Fibroblast of skin of right quadriceps (primary cell): ENCODE measurements at places on chromosomes 4 and X.

GRCh38 chr4:6606465-6607235, 31.7 kb downstream of the MAN2B2 start:
- DNase-seq = no peak

GRCh38 chr4:26772096-26772873, 88.4 kb upstream of the STIM2 start:
- DNase-seq = peak; percentile 17

DNA sequence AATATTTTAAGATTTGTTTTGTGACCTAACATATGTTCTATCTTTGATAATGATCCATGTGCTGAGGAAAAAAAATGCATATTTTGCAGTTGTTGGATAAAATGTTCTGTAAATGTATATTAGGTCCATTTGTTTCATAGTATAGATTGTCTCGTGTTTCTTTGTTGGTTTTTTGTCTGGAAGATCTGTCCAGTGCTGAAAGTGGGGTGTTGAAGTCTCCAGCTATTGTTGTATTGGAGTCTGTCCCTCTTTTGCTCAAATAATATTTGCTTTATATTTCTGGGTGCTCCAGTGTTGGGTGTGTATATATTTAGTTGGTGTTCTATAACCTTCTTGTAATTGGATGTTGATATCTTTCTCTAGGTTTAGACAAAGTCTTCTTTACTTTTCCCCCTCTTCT, 53.2 kb upstream of the FRMPD3 start:
- no peak for DNase-seq

- no peak for DNase-seq
Observed at GRCh38 chr4:139799615-139800014, 134.0 kb downstream of the MGST2 start.

DNA sequence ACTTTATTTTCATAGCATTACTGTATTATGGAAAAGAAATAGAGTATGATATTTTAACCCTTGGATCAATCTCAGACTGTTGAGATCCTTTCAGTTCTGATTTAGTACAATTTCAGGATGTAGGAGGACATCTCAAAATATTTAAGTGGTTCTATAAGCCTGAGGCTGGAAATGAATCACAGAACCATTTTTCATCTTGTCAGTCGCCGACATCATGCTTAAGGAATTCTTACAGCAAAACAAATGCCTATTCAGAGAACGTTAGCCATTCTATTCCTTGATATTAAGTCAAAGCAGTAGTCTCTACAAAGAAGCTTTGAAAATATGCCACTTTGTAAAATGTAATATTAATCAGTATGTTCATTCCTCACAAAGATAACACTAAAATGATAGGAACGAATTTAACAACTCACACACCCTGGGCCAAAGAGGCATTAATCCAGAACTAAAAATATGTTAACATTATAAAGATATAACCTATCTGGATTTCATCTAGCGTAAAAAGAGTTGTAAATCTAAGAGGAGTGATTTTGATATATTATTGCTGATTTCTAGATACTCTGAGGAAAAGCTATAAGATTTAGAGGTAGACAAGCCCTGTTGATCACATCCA, 152.0 kb downstream of the GASK1B start:
- DNase-seq = peak; percentile 90

- no peak for DNase-seq
Observed at GRCh38 chr4:102524691-102525090, 23.5 kb downstream of the NFKB1 start.

DNA sequence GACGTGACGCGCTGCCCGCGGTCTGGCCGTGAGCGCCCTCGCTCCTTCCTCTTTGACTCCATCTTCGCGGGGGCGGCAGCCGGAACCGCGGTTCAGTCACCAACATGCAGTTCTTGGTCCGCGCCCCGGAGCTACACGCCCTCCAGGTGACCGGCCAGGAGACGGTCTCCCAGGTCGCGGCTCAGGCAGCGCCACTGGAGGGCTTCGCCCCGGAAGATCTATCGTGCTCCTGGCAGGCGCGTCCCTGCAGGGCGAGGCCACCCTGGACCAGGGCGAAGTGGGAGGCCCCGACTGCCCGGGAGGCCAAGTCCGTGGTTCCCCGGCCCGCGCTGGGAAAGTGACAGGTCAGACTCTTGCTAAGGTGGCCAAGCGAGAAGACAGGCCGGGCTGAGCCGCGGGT, 2.9 kb downstream of the TRIML2 start:
- no peak for DNase-seq

- DNase-seq = no peak
Observed at GRCh38 chr4:22678940-22679854, 13.5 kb upstream of the GBA3 start.

DNA sequence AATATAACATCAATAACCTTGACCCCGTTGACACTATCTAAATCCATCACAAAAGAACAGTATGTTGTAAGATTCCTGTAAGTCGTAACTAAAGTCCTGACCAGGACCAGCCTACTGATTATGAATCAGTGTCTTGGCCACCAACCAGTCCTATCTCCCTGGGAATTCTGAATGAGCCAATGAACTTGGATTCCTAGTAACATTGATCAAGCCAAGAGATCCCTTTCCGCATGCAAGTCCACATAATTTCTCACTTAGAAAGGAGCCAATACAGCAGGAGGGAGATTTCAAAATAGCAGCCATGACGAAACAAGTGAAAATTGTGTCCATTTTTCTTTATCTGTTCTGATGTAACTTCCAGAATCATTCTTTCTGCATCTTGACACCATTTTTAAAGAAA, 9.5 kb downstream of the XPNPEP2 start:
- DNase-seq = peak; percentile 69

GRCh38 chr4:119118397-119118796, 17.2 kb upstream of the MYOZ2 start:
- peak; percentile 47 for DNase-seq

DNA sequence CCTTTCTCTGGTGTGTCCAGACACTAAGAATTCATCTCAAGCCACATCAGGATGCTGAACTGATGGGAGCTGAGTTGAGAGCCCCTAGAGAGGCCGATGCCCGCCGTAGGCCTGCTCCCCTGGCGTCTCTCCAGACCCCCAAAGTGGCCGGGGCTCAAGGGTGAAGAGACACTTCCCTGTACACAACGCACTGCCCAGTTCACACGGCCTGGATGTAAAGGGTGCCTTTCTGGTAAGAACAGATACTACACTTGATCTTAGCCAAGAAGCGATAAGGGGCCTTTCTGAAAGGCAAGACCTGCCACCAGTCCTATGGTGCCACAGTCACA, 5.1 kb upstream of the TREX2 start:
- DNase-seq = no peak

DNA sequence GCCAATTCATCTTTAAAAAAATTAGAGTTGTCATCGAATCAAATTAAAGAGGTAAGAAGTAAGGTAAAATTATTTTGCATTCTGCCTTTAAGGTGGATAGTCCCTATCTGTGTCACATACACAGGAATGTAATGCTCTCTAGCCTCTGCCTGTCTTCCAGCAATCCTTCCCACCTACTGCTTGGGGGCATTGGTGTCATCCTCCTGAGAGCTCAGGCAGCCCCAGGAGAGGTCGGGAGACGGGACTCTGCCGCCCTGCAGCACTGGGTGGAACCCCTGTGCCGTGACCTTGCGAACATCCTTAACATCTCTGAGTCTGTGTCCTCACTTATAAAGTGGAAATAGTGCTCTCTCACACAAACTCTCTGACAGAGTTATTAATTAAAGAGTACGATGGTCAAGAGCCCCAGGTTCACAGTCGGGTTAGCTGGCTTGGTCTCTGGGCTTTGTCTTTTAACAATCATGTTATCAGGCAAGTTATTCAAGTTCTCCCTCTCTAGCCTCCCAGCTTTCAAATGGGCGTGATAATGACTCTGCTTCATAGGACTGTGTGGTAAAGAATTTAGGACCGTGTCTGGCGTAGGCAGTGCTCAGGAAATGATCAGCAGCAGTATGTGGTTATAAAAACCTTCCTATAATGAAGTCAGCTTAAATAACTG, 10.2 kb downstream of the TLR3 start:
- DNase-seq = no peak

GRCh38 chr4:2436761-2437474, 18.2 kb downstream of the CFAP99 start:
- DNase-seq = no peak

DNA sequence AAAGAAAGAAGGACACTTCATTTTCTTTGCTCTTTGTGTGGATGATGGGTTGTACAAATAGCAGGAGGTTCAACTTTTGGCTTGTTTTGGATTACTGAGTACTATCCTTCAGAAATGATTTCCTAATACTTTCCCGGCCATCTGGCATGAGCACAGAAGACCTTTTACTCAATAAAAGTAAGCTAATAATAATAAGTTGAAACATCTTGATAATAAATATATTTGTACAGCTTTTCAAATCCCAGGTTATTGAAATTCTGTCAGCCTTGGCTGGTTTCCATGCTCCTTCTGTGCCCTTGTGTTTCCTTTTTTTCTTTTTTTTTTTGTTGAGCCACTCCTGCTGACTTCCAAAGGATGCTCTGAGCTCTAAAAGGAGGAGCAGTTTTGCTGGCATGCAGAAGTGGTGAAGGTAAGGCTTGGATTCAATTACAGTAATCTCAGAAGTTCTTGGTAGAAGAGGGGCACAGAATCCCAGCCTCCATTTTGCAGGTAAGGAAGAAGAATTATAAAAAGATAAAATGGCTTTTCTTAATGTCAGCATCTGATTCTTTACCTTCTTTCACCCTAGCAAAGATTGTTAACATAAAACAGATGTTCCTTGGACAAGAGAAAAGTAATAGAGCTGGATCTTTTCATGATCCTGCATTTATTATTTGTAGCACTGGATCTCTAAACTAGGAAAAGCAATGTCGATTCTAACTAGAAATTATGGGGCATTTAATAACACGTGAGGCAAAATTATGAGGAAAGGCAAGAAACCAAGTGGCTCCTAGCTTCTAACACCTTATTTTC, 31.9 kb downstream of the REPS2 start:
- no peak for DNase-seq

- DNase-seq = peak; percentile 57
Observed at GRCh38 chrX:104098151-104098808, 14.0 kb upstream of the ZCCHC18 start.

GRCh38 chrX:42714981-42715700, 62.8 kb downstream of the PPP1R2C start:
- no peak for DNase-seq

- peak; percentile 16 for DNase-seq
Observed at GRCh38 chr4:26964512-26964911, 103.9 kb downstream of the STIM2 start.

DNA sequence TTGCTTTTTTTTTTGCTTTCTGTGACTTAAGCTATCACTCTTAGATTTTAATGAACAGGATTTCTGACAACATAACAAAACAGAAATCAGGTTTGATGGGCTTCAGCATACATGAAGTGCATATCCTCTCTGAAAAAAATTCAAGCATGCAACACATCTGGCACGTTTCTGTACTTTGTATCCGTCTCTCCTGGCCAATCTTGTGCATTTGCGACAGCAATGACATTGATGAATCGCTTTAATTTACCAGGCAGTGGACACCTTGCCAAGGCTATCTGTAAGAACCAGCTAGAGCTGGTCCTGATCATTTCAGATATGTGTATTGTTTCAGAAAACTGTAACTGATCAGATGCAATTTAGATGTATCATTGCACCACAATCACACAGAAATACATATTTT, 93.3 kb downstream of the CCSER1 start:
- DNase-seq = no peak

- DNase-seq = no peak
Observed at GRCh38 chrX:72128881-72129280, 2.8 kb downstream of the RTL5 start.

DNA sequence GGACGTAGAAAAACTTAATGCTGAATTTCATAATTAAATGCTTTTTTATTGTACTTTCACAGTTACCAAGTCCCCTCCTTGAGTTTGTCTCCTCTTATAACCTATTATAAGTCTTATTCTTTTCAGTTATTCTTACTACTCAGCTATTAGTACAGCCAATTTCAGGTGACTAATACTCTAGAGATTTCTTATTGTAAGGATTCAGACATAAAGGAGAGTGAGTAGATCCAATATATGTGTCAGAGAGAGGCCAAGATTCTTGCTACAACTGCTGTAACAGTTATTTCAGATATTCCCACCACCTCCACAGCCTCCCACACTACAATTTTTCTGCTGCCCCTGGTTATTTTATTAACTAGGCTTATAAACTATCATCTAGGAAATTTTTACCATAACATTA, 274.5 kb downstream of the GPAT3 start:
- peak; percentile 17 for DNase-seq

DNA sequence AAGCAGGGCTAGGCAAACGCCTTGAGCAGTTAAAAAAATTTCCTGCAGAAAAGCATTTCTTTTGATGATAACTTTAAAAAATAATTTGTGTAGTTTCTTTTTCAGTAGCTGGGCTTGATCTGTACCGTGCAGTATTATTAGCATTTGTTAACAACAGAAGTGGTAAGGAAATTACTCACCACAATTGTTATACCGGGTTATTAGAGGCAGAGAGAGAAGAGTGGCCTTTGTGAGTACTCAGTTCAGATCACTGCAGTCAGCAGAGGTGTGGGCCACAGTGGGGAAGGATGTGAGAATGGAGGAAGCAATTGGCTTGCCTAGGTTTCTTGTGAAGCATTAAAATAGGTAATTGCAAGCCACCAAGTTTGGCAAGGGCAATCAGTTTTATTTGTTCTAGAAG, 14.3 kb upstream of the IL21 start:
- DNase-seq = no peak

GRCh38 chr4:100900134-100900533, 382.3 kb upstream of the EMCN start:
- no peak for DNase-seq

GRCh38 chrX:17986440-17986839, 125.3 kb upstream of the RAI2 start:
- no peak for DNase-seq
